A549 treated with GW870086 at 1 μM for 4 hours (cell line): ENCODE measurements at places on chromosomes 11 and 22. TPM values are rescaled to one million over a fixed set of nuclear protein-coding genes. Genes with fewer than 3 reads are reported as not detected.

CBLIF gene
- total RNA-seq, result not detected in 5 replicates

SCGB2A2 gene
- total RNA-seq, result not detected in 5 replicates

TEX12 gene
- total RNA-seq, result 0.17 TPM in 1 of 5 replicates, not detected in the others

KRTAP5-11 gene
- total RNA-seq, result not detected in 5 replicates

BRMS1 gene
- 76.2 to 102 TPM (median 88.6 TPM) in 5 replicates for total RNA-seq

CRYAB gene
- 10.4 to 25.3 TPM (median 14.6 TPM) in 5 replicates for total RNA-seq
